Kidney (tissue), 22 donors: ENCODE measurements at places on chromosomes 4 and X. TPM values are rescaled to one million over a fixed set of nuclear protein-coding genes. Genes with fewer than 3 reads are reported as not detected.

DNA sequence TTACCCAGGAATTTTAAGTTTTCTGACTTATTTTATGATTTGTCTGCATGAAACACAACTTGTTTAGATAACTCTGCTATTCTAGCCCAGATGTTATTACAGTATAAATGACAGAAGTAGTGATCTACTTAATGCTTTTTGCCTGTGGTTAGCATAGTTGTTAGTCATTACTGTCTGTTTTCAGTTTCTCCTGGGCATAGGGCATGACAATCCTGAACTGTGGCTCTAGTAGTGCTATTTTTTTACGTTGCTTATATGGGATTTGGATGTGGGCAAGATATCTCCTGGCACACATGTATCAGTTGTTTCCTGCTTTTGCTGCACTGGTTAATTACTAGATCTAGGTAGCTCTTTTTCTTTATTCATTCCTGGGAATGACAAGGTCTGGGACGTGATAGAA lies 1005.8 kb downstream of the PCDH18 start:
- DNase-seq = no peak

- no peak for DNase-seq
These were observed 4.9 kb upstream of the TXK start for GRCh38 chr4:48138936-48139335.

GRCh38 chrX:145631461-145631951 lies 186.1 kb upstream of the SLITRK2 start:
- no peak for DNase-seq

DNA sequence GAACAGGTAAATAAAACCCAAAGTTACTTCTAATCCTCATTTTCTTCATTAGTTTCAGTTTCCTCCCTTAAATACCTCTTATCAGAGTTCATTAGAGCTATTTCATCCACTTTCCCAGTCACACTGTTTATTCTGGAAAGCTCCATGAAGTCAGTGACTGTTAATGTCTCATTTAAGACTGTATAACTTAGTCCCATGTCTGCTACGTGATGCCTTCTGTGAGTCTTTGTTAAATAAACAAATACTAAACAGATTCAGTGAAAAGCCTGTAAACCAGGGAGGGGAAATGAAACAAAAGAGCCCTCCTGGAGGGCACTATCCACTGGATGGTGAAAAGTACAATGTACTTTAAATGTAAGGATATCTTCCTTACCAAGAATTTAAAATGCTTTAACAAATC lies 24.7 kb downstream of the ACE2 start:
- DNase-seq = no peak

DNA sequence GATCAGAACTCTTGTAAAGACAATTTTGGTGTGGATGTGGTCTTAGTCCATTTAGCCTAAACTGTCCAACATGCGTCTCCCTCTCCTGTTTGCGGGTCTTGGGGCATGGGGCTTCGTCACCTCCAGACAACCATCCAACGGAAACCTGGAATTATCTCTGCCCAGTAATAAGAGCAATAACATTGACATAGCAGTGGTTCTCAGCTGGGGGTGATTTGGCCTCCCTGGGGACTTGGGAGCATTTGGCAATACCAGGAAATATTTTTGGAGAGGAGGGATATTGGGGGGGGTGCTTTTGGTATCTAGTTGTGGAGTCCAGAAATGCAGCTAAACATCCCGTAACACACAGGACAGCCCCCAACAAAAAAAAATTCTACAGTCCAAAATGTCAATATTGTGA lies 47.2 kb downstream of the SEL1L3 start:
- DNase-seq = no peak

Gene GJB1
- polyA plus RNA-seq = 59.0 TPM

DNA sequence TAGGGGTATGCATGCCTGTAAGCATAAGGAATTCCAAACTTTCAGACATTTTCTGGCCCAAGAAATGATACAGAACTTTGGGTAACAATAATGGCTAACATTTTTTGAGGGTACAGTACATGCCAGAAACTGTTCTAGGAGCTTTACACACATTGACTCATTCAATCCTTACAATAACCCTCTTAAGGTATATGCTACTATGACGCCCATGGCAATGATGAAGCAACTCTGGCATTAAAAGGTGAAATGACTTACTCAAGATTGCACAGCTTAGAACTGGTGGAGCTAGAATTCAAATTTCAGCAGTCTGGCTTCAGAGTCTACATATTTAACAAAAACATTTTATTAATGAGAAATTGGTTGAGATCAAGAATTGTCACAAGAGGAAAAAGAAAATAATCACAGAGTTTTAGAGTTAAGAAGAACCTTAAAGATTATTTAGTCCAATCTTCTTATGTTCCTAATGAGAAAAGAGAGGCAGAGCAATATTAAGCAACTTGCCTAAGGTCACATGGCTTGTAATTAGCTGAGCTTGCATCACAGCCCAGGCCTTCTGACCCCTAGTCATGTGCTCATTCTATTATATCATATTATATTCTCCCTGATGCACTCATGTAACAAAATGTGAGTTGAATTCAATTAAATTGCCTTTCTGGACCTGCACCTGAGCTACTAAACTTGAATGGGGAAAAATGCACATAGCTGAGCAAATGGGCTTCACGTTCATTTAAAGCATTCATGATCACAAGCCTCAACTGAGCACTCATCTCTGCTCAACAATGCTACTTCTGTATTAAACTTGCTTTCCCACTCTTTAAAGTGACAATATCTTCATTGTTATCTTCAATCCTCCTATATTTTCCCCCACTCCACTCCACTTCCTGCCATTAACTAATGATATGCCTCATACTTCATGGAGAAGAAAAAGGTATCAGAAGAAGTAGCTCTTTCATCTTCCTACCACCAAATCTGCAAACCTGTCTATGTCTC lies 73.2 kb downstream of the ENOX2 start:
- no peak for DNase-seq

DNA sequence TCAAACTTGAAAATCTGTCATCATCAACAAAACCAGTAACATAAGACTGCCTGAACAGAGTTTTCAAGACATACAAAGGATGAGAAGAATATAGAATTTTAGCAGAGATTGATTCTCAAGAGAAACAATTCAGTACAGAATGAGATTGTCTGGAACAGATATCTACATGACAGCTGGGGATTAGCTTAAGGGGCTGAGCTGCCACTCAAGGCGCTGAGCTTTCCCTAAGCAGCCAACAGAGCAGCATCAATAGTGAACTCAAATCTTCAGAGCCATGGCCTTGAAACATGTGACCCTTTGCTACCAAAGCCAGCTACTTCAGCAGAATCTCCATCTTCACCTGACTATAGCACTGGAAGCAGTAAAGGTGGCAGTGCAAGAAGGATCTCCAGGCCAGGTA lies 24.3 kb upstream of the PCDH10 start:
- DNase-seq = no peak

DNA sequence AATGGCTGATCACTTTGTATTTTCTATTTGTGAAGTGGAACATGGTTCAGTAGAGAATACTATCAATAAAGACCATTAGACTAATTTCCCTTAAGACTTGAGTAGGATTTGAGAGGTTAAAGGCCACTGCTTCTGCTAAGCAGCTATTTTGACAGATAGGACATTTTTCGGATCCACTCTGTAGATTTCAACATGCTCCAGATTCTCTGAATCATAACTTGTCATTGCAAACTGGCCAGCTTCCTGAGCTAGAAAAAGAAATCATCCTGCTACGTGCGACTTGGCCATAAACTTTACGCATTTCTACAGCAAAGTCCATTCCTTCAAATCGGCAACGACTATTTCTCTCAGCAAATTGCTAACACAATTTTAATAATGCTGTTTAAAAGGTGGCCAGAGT lies 55.2 kb downstream of the MGST2 start:
- DNase-seq = no peak

Gene FHIP1A
- polyA plus RNA-seq = 0.80 TPM
